Caco-2 (cell line): ENCODE measurements at places on chromosomes 6 and 20.

GRCh38 chr20:53581444-53582250 lies 12.0 kb downstream of the ZNF217 start:
- DNase-seq, result no peak

GRCh38 chr6:36052097-36052496 lies 24.5 kb downstream of the MAPK14 start:
- no peak for DNase-seq

DNA sequence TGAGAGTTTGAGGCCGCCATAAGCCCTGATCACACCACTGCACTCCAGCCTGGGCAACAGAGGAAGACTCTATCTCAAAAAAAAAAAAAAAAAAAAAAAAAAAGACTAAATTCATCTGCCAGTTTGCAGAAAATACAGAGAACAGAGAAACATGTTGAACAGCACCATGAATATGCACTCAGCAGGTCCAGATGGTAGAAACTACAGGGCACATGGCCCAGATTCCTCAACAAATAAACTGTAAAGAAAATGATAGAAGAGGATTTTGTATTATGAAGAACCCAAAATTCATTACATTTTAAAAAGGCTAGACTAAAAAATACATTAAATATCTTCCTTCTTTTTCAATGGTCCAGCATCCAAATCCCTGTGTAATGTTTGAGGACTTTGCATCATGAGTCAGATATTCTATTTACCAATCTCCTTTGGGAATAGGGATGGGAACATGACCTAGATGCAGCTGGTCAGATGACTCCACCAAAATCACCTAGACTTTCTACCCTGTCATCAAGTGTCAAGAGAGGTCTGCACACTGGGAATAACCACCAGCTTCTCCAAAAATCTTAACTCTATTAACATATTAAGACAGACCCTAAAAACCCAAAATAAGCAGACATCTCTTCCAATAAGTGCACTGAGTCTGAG lies 189.1 kb upstream of the TCF21 start:
- DNase-seq, result no peak

- DNase-seq, result no peak
Measured at GRCh38 chr6:146258206-146258605, 229.3 kb downstream of the GRM1 start.

DNA sequence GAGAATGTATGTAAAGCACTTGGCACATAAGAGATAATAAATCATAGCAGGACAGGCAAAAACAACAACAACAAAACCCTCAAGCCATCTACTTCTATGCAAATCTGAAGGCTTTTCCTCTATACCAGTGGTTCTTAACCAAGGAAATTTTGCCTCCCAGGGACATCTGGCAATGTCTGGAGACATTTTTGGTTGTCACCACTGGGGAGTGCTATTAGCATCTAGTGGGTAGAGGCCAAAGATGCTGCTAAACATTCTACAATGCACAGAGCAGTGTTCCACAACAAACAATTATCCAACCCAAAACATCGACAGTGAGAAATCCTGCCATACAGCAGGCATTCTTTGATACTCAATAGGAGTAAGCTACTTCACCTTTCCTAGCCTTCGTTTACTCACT lies 28.2 kb downstream of the NDRG3 start:
- DNase-seq, result no peak

GRCh38 chr6:80245043-80245442 lies 138.6 kb downstream of the BCKDHB start:
- DNase-seq, result no peak

- peak; percentile 32 for DNase-seq
Measured at GRCh38 chr20:16477632-16478031, 95.6 kb downstream of the KIF16B start.

DNA sequence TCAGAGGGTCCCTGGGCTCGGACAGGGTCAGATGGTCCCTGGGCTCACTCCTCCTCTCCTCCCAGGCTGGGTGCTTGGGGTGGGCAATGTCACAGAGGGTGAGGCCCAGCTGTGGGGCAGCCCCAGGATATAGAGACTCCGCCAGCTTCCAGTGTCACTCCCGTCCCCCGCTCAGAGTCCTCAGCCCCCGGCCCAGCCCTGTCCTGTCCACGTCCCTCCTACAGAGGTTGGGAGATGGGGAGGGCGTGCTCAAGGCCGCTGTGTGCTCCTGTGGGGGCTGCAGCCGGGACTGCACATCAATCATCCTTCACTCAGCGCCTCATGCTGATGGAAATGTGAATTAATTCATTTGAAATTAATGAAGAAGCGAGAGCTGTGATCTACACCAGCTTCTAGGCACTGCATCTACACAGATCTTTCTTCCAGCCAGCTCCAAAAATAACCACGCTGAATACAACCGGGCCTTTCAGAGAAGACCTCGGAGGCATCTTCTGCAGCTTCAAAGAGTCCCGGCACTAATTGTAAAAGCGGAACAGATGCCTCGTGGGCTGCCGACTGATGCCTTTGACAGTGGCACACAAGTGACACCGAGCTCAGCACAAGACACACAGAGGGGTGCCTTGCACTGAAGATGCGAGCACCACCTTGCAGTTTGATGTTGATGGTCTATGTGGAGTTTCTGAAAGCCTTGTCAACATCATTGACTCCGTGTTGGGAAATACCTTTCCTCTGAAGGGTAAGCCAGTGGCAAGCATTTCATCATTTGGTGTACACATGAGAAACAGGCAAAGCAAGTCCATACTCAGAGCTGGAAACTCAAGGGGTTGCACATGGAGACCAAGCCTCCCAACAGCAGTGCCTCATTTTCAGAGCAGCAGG lies 39.3 kb downstream of the DACT2 start:
- DNase-seq, result peak; percentile 43

GRCh38 chr6:2410656-2411380 lies 165.4 kb upstream of the GMDS start:
- DNase-seq, result no peak

- DNase-seq, result no peak
Measured at GRCh38 chr6:2988094-2988425, 11.6 kb upstream of the NQO2 start.

GRCh38 chr6:42243046-42243445 lies 25.4 kb upstream of the MRPS10 start:
- DNase-seq, result no peak

DNA sequence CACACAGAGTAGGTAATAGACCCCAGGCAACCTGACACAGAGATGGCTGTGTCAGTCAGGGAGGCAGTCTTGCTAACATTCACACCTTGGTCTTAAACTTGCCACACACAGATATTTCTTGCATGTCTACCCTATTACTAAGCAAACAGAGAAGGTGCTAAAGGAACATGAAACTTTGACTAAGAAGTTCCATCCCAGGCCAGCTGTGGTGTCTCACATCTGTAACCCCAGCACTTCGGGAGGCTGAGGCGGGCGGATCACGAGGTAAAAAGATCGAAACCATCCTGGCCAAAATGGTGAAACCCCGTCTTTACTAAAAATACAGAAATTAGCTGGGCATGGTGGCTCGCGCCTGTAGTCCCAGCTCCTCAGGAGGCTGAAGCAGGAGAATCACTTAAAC lies 222.4 kb upstream of the JARID2 start:
- DNase-seq, result no peak

DNA sequence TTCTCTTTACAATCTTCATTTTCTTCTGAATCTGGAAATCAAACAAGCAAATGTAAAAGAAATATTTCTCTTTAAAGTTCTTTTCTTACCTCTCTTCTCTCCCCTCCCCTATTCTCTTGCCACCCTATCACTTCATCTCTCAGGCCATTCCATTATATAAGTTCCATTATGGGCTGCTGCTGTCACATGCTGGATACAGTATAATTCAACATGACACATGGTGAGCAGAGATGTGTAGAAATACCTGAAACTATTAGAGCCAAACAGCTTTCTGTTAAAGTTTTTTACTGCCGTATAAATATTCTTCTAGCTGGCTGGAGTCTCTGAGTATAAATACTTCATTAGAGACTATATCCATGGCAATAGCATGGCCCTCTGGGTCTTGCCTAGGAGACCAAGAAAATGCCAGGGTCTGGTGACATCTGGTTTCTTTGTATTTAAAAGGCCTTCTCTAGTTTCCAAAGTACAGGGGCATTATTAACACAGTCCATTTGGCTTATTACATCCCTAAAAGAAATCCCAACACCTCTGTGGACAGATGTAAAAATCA lies 139.6 kb downstream of the TFAP2B start:
- no peak for DNase-seq

GRCh38 chr6:104941729-104942091 lies 15.2 kb upstream of the LIN28B start:
- no peak for DNase-seq

- DNase-seq, result no peak
Measured at GRCh38 chr6:165515963-165516624, 146.9 kb downstream of the PDE10A start.

- DNase-seq, result no peak
Measured at GRCh38 chr6:34383161-34383631, 9.3 kb downstream of the NUDT3 start.

GRCh38 chr20:43187476-43188233 lies 2.1 kb downstream of the PTPRT start:
- DNase-seq, result peak; percentile 89

DNA sequence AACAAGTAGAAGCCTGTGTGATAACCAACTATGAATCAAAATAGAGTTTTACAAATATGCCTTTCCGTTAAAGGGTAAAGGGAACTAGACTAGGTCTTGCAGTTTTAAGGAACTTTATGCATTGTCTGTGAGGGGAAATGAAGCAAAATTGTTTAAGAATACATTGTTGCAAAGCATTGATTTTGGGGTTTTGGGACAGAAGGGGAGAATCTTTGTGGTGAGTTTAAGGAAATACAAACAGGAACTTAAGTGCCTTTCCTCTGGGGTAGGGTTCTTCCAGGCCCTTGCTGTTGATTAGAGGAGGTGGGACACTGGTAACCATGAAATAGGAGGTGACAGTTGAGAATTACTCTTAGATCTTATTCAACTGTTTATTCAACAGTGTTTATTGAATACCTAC lies 4.7 kb downstream of the MAPK14 start:
- DNase-seq, result no peak

- DNase-seq, result peak; percentile 60
Measured at GRCh38 chr6:87139236-87139635, 16.1 kb upstream of the ZNF292 start.

- peak; percentile 70 for DNase-seq
Measured at GRCh38 chr6:27472182-27472616, 706 bp downstream of the ZNF184 start.

- peak; percentile 65 for DNase-seq
Measured at GRCh38 chr6:34462551-34462971, 3.3 kb upstream of the PACSIN1 start.

DNA sequence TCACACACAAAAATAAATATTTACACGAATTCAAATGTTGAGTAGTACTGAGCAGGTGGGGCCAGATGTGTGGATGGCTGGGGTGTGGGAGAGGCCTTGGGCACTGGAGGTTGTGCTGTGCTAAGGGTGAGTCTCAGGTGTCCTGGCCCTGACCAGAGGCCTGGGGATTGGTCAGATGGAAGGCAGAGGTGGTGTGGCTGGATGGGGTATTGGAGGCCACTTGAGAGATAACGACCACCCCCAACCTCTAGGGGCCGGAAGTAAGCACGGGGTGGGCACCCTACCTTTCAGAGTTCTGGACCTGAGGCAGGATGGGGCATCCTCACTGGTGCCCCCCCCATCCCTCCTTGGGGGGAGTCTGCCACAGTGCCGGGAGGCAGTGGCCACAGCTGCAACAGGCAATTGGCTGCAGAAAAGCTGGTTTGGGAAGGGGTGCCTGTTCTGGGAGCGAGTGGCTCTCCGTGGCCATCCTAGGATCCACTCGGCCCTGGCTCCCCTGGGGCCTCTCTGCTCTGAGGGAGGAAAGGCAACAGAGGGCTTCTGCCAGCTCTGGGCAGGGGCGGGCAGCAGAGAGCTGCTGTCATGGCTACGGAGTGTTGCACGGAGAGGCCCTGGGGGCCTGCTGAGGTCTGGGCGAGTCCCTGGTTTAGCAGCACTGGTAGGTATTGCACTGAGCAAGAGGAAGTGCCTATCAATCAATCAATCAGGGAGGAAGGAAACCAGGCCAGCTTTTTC lies 87.6 kb downstream of the ASXL1 start:
- DNase-seq, result peak; percentile 39

- DNase-seq, result no peak
Measured at GRCh38 chr6:110841266-110841665, 26.0 kb upstream of the CDK19 start.

DNA sequence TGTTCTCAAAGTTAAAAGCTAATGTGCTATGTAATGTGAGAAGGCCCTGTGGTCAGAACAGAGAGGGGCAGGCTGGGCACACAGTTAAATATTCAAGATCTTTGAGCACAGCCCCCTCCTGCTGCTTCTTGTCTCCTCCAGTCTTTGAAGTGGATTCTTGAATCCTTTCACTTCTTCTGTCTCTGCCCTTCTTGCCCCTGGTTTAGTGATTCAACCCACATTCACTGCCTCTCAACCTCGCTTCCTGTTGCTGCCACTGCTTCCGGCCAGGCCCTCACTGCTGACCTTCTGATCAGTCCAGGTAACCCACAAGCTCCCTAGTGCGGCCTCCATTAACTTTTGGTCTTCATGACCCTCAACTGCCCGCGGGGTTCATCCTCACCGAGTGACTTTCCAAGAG lies 417.3 kb upstream of the NOX3 start:
- no peak for DNase-seq

DNA sequence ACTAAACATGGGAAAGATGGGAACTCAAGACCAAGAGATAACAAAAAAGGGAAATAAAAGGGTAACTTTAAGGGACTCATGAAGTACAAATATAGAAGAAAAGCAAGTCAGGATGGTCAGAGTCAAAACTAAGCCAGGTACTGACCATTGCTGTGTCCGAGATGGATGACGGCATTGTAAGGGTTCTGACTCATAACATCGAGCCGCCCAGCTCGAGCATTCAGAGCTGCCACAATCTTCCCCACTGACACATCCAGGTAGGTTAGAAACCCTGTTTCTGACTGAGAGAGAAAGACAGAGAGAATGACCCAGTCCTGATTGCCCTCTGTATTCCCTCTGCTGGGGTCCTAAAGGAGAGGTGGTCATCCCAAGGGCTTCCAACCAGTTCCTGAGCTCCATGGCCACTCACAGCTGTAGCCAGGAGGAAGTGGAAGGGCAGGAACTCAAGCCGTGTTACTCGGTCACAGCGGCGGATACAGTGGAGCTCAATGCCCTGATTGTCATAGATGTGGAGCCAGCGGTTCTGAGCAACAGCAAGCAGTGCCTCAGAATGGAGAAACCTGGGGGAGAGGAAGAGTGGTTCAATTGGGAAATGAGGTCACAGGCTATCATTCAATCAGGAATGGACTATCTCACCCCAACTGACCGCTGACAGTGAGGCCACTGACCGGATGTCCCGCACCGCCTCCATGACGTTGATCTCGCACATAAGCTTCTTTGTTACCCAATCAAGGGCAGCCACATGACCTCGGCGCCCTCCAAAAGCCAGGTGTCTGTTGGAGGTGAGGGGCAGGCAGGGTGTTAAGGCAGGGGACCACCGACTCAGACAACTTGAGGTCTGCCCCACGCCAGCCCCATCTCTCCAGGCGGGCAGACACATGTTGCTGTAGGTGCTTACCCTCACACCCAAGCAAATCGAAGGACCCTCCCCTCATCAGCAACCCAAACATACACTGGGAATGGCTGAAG lies 1.8 kb downstream of the WDR46 start:
- DNase-seq, result no peak

GRCh38 chr20:48784273-48784641 lies 43.5 kb downstream of the PREX1 start:
- no peak for DNase-seq

GRCh38 chr6:46191961-46192360 lies 21.2 kb upstream of the ENPP5 start:
- DNase-seq, result no peak
